ENCODE measurements at places on chromosomes 6 and 20.

DNA sequence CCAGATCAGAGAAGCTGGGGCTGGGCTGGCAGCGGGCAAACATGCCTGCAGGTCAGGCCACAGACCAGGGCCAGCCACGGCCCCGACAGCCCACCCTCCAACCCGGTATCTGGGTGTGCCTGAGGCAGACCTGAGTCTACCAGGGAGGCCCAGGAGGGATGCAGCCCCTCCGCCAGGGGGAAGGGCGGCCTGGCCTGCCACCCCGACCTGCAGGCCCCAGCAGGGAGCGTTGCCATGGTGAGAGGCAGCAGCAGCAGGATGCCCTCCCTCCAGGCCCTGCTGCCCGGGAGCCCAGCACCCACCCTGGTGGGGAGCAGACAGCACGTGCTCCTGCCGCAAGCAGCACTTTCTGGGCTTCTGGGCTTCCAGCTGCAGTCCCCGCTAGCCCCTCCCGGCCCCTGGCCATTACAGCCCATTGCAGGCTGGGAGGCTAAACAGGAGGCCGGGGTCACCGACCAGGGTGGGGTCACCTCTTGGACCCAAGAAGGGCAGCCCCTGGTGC is 3.8 kb upstream of the EEF1A2 start:
- no peak for DNase-seq

GRCh38 chr20:44642203-44643153 is 9.0 kb downstream of the ADA start:
- DNase-seq, result no peak

- no peak for DNase-seq
Measured at GRCh38 chr6:140893432-140893831, 1239.3 kb upstream of the GJE1 start.

DNA sequence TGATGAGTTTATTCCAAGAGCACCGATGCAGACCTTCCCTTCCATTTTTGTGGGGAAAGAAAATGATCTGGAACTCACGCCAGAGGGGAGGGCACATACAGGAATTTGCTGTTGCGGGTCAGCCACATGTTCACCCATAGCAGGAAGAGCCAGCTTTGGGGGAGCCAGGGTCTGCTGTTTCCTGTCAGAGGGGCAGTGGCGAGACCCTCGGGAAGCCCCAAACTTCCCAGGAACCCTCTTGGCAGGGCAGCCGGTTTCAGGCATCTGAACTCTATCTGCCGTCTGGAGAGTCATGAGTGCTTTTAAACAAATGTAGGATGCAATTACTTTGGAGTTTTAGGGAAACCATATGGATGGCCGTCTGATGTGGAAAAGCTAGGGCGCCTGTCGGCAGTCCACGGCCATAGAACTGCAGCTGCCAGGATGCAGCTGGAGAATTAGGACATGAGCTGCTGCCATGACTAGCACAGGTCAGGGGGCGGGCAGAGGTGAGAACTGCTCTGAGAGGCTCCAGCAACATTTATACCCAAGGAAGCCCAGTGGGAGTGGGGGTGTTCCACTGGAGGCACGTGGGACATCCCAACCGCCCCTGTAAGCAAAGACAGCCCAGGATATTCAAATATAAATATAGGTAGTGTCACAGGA is 14.8 kb upstream of the SERPINB9 start:
- DNase-seq, result no peak

DNA sequence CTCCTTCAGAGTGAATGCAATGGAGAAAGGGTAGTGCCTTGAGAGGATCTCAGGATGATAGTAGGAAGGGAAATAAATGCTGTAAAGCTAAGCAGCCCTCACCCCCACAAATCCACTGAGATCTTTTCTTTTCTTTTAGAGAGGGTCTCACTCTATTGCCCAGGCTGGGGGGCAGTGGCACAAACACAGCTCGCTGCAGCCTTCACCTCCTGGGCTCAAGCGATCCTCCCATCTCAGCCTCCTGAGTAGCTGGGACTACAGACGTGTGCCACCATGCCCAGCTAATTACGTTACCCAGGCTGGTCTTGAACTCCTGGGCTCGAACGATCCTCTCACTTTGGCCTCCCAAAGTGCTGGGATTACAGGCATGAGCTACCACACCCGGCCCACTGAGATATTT is 16.0 kb upstream of the AVP start:
- DNase-seq, result no peak

- no peak for DNase-seq
Measured at GRCh38 chr6:41286544-41287346, at the start of gene TREM1. Gene TREM1 (minus strand): TSS chr6:41286682. CDS start chr6:41286655, 27 bp downstream.

DNA sequence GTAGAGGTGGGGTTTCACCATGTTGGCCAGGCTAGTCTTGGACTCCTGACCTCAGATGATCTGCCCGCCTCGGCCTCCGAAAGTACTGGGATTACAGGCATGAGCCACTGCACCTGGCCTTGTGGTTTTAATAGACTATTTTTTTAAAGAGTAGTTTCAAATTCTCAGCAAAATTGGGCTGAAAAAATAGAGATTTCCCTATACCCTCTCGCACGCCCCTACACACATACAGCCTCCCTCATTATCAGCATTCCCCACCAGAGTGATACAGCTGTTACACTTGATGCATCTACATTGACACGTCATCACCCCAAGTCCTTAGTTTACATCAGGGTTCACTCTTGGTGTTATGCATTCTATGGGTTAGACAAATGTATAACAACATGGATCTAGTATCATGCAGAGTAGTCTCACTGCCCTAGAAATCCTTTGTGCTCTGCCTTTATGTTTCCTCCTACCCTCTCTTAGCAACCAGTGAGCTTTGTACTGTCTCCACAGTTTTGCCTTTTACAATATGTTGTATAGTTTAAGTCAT is 103.6 kb downstream of the CDYL start:
- no peak for DNase-seq

Measured in Jurkat, Clone E6-1 (cell line).